ENCODE measurements at places on chromosomes 3 and 15.

GRCh38 chr3:193771653-193772421, 178.8 kb downstream of the OPA1 start:
- DNase-seq: no peak

- no peak for DNase-seq
Measured at GRCh38 chr3:66449411-66449974, 51.3 kb downstream of the LRIG1 start.

- no peak for DNase-seq
Measured at GRCh38 chr15:70447081-70447480, 316.3 kb downstream of the UACA start.

- no peak for DNase-seq
Measured at GRCh38 chr15:83284559-83285283, at the start of gene BNC1. Gene BNC1 (minus strand): TSS chr15:83284664. CDS start chr15:83284628, 36 bp downstream.

DNA sequence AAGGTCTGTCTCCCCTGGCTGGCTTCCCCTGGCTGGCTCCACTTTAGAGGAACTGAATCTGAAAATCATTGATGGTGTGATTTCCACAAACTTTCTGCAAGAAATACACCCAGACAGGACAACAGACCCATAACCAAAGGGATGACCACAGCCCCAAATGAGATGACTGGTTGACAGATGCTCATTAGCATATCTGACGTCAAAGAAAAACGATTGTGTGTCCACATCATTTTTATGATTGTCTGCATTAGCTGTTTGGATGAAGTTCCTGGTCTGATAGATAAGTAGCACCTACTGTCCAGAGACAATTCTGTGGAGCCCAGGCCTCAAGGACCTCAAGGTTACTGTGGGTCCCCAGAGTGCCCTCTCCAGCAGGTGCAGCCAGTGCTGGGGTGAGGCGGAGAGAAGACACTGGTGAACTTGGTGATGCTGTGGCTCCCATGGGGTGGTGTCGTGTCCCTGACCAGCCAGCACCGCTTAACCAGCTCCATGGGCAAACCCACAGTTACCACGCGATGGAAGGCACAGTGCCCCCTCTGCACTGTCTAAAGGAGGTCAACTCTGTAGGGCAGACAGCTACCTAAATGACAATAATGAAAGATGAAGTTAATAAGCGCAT, 127.4 kb downstream of the NSMCE3 start:
- no peak for DNase-seq
